ENCODE measurements at places on chromosomes 2 and 18. TPM values are rescaled to one million over a fixed set of nuclear protein-coding genes. Genes with fewer than 3 reads are reported as not detected.

GAD1 gene
- 1.3 TPM for total RNA-seq

METTL21A gene
- 28.9 TPM for total RNA-seq

AP1S3 gene
- total RNA-seq = 5.7 TPM

ELOA2 gene
- total RNA-seq = not detected

- DNase-seq = no peak
These were observed 53.8 kb upstream of the SLC5A7 start for GRCh38 chr2:107932488-107932887.

DNA sequence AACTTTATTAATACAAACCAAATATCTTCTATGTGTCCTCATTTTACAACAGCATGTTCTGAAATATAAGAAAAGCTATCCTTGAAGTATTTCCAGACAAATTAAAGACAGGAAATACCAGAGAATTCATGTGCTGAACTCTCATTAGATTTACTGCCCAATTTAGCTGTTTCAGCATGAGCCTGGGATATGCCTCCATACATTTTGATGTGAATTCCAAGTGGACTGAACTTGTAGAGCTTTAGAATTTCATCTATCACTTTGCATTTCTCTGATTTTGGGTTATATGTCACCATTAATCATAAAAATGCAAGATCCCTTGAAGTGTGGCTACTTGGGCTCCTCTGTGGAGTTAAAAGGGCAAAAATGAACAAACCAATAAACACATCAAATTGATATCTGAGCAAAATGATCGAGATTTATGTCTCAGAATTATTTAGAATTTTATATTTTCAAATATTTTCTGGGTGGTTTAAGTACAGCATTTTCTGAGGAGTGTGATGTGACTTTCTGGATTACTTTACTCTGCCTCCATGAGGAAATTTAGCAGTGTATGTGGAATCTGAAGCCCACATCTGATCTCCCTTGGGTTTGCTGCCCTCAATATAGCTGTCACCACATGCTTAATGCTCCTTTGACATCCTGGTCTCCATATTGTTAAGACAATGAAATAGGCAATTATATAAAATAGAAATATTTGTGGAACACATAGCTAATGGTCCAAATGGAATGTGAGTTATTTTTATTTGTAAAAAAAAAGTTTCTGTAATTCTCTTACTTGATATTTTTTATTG lies 206.6 kb upstream of the RBMS1 start:
- DNase-seq = no peak

- DNase-seq = no peak
These were observed 243.0 kb downstream of the HDAC4 start for GRCh38 chr2:239157771-239158170.

DNA sequence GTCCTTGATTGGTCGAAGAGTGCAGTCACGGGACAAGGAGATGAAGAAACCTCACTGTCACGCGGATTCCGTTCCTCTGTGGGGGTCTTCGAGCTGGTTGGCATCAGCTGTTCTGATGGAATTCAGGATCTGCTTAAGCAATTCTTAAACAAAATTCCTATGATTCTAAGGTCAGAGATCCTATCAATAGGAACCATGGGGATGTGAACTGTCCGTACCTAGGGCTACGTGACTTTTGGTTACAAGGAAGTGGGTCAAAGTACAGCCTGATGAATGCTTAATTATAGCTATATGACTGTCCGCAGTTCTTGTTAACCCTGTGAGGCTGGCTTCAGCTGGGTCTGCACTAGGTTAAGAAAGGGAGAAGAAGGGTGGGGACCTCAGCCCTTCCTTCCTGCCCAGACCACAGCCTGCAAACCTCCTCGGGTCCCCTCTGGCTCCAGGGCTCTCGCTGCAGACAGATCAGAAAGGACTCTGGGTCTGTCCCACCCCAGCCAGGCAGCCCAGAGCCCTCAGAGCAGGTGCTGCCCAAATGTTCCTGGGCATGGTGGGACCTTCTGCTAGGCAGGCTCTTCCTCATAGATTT lies 44.2 kb upstream of the TAF1B start:
- DNase-seq = no peak

DNA sequence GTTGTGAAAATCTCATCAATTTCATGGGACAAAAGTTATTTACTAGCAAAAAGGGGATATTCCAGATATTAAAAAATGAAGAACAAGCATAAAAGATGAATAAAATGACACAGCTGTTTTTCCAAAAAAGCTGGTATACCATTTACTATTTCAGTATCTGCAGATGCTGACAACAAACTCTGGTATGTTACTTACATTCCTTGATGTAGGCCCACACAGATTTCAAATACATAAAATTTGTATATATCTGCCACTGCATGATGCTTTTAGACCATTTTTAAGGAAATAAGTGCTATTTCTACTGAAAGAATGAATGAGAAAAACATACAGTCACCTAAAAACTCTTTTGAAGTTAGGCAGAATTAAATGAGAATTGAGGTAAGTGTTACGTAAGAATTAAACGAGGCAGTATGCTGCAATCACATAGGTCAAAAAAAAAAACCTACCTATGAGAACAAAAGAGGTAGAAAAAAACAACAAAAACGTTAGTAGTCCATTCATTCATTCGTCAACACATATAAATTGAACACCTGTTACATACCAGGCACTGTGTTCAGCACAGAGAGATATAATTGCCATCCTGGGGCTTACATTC lies 32.5 kb downstream of the ARL5A start:
- DNase-seq = no peak

DNA sequence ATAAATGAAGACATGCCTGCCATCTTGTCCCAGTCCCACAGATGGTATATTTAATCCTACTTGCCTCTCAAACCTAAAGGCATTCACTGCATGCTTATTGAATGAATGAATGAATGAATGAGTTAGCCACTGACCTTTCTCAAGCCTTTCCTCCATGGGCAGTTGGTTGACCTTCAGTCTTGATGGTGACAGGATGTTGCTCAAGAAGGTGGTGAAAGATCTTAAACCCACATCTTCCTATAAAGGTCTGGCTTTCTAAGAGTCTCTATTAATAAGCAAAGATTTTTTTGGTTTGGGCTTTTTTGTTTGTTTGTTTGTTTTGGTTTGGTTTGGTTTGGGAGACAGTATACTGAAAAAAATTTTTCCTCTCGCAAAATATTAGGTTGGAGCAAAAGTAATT lies 41.7 kb downstream of the KIAA2012 start:
- no peak for DNase-seq

DNA sequence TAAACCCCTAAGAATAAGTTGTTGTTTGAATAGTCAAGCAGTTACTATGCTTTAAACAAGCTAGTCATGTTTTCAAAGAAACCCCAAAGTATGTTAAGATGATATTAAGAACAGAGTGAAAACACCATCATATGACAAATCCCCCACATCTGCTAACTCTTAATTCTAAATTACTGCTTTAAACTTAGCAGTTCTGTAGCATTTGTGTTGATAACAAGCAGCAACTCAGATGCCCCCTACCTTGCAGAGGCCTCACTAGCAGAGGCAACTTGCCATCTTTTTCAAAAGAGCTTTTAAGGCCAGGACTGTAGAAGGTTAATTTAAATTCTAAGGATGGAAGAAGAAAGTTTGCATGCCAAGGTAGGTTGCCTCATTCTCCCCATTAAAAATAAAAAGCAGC lies 376.2 kb downstream of the SETBP1 start:
- DNase-seq = no peak

- no peak for DNase-seq
These were observed 72.6 kb downstream of the SLC66A2 start for GRCh38 chr18:79878741-79879378.
